ENCODE measurements at places on chromosomes 13 and 19.

DNA sequence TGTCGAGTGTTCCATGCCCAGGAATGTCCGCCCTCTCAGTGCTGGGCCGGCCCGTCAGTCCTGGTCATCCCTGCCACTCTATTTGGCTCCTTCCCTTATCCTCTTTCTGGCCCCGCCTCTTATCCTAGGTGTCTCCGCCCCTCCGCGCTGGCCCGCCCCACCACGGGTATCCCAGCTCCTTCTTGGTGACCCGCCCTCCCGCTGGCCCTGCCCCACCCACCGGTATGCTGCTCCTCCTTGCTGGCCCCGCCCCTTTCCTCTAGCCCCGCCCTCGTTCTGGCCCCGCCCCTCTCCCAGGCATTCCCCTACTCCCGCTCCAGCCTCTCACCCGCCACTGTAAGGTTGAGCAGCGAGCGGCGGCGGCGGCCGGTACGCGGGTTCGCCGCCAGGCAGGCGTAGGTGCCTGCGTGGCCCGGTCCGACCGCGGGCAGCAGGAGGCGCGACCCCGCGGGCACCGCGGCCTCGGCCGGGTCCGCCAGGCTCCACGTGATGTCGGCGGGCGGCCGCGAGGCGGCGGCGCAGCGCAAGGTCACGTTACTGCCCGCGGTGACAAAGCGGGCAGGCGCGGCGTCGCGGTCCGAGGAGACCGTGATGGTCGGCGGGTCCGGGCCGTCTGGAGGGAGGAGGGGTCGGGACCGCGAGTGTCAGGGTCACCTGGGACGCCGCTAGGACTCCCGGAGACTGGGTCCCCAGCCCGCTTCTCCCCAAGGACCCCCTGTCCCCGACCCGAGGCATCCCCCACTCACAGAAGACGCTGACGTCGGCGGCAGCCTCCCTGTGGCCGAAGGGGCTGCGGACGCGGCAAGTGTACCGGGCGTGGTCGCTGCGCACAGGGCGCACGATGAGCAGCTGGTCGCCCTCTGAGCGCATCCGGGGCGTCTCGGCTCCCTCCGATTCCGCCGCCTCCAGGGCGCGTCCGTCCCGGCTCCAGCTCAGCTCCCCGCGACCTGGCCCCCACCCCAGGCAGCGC is 2.0 kb downstream of the VSIG10L start:
- DNase-seq: peak; percentile 62

DNA sequence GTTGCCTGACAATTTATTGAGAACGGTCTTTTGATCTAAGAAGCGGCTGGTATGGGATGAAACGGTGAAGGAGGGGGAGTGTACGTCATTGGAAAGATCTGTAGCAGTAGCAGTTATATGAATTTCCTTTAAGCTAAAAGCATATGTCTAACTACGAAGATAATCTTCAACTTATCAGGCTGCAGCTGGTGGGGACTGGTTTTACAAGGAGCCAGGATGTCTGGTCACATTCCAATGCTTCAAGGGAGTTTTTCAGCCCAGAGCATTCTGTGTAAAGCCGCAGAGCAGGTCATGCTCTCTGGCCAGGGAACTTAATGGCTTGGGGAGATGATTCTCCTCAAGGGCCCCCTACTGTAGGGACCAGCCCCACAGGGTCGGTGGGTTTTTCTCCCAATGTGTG is 29.2 kb downstream of the CLEC4M start:
- no peak for DNase-seq

GRCh38 chr19:42928896-42929295 is 8.1 kb downstream of the PSG7 start:
- DNase-seq: no peak

- no peak for DNase-seq
Observed at GRCh38 chr13:59728896-59729545, 434.7 kb downstream of the DIAPH3 start.

DNA sequence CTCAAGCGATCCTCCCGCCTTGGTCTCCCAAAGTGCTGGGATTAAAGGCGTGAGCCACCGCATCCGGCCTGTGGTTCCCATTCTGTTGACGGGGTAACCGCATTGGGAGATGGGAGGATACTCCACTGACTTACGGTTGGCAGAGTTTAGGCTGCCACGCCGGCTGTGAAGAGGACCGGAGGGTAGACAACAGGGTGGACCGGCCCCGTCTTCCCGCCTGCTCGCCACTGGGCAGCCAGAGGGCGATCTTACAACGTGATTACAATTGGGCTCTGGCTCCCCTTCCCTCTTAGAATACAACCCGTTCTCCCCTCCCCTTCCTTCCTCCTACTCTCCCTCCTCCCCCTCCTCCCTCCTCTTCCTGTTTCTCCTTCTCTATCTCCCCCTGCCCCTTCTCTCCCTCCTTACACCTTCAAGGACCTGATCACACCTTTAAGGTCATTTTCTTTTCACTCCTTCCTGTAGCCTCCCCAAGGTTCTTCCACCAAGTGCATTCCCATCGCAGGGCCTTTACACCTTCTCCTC is 957 bp upstream of the CCDC194 start:
- DNase-seq: no peak

DNA sequence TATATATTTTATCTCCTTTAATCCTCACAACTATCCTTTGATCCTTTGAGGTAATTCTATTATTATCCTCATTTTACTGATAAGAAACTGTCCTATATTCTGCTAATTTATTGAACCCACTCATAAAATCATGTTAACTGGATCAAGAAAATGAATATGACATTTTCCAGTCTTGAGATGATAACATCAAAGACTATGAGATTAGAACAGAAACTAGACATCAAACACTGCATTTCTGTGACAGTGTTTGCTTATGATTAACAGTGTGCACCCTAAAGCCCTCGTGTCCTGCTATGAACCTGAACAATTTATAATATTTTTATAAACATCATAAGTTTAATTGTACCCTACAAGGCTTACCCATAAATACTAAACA is 96.3 kb downstream of the TBC1D4 start:
- no peak for DNase-seq
